SJSA1 (cell line): ENCODE measurements at places on chromosomes 6 and 20. TPM values are rescaled to one million over a fixed set of nuclear protein-coding genes. Genes with fewer than 3 reads are reported as not detected.

ECT2L gene
- not detected in 2 replicates for total RNA-seq

- DNase-seq: peak; percentile 98
Observed at GRCh38 chr6:26532699-26533531, 5.3 kb upstream of the HMGN4 start.

DNA sequence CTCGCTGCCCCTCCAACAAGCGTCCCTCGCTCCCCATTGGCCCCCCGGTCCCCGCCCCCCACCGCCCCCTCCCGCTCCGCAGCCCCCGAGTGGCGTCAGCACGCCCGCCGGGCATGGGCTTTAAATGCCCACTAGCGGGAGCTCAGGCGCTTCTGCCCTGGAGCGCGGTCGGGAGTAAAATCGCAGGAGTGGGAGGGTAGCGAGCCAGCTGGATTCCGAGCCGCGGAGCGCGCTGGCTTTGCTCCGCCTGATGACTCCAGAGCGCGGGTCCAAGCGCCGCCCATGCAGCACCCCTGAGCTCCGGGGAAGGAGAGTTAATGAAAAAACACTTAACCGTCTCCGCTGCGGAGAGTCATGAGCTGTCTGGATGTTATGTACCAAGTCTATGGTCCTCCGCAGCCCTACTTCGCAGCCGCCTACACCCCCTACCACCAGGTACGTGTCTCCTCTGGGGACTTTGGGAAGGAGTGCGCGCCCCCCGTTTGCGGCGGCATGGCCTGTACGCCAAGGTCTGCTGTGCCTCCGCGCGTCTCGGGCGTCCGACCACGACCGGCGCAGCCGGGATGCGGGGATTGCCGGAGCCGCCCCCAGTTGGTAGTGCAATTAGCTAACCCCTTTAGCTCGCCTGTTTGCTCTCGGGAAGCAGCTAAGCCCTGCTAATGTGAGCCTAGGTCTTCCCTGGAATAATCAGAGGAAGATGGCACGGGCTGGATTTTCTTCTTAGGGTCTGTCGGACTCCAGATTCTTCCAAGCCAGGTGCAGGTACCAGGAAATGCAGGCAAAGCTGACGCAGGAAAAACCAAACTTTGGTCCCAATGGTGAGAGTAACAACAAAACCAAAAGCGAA is at the start of gene VGLL2:
Gene VGLL2 (plus strand): TSS at position 149 of the 847 bp plus-strand sequence. CDS start 206 bp downstream, at position 355.
- peak; percentile 78 for DNase-seq

CRISP3 gene
- total RNA-seq: not detected in 2 replicates

GRCh38 chr6:145075425-145075824 is 659.9 kb downstream of the EPM2A start:
- no peak for DNase-seq

DNA sequence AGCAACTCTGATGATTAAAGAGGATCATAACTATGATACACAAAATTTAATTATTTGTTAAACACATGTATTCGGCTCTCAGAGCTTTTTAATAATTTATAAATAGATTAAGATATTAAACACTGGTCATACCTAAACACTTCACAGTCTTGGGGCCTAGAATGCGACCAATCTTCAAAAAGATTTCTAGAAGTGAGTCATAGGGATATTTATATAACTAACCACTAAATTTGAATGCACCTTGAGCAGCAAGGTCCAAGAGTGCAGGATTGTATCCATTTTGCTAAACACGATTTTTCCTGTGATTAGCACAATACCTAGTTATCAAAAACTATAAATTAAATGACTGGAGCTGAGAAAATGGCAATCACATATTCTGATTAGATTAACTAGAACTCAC is 709.3 kb downstream of the EPHA7 start:
- DNase-seq: no peak

HCRTR2 gene
- not detected in 2 replicates for total RNA-seq

DNA sequence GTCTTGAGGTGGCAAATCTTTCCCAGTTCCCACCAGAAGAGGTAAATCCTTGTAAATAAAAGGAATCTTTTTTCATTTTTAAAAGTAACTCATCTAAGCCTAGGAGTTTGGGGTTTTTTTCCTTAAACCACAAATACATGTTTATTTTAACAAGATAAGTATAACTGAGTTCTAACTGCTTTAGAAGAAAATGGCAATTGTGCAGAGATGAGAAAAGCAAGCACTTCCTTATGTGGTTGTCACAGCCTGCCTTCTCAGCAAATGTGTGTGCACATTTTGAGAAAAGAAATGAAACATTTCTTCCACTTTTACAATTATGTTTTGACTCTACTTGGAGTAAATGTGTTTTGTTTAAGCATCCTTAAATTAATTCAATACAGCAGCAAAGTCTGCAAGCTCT is 17.7 kb downstream of the HCK start:
- DNase-seq: peak; percentile 38

- peak; percentile 31 for DNase-seq
Observed at GRCh38 chr6:13511913-13512717, 24.7 kb upstream of the GFOD1 start.

RAD21L1 gene
- total RNA-seq: 0.19 and 0.29 TPM in 2 replicates
